ENCODE measurements at places on chromosomes 1 and 21.

DNA sequence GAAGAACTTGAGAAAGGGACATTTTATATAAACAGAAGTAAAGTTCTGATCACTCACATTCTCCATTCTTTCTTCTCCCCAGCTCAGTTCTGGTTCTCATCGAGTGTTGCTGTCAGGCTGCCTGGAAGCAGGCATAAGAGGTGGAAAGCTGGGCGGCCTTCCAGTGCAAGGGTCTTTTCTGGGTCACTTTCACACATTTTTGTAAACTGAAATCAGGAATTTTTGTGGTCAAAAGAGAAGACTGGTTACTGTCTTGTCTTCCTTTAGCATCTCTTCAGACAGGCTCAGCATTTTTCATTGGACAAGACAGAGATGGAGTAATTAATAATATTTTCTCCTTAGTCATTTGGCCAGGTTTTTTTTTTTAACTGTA lies 93.7 kb downstream of the CTH start:
- DNase-seq = no peak

GRCh38 chr1:9628541-9629444 lies 22.7 kb upstream of the PIK3CD start:
- no peak for DNase-seq

- no peak for DNase-seq
These were observed 4.3 kb downstream of the BRINP2 start for GRCh38 chr1:177174921-177175634.

- no peak for DNase-seq
These were observed 392.4 kb downstream of the KCNH1 start for GRCh38 chr1:210741564-210741963.

GRCh38 chr21:25188677-25189079 lies 418.6 kb downstream of the MRPL39 start:
- no peak for DNase-seq

DNA sequence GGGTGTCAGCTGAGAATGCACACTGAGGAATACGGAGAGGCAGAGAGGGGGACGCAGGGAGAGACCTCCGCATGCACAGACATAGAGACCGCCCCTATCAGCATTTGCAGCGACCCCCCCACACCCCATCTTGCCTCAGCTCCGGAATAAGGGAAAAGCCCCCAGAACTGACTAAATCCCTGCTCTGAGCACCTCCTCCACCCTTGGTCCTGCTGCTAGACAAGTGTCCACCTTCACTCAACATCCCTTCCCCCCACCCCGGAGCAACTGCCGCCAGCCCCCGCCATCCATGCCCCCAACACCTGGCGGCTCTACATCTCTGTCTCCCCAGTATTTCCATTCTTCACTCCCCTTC lies 769 bp downstream of the SV2A start:
- peak; percentile 6 for DNase-seq

GRCh38 chr1:72281637-72282270 lies 585 bp downstream of the NEGR1 start:
- peak; percentile 23 for DNase-seq

- DNase-seq = no peak
These were observed 59.1 kb downstream of the EIF4G3 start for GRCh38 chr1:21117597-21118001.

- DNase-seq = peak; percentile 53
These were observed 1.9 kb downstream of the ANKRD34A start for GRCh38 chr1:145962157-145963102.

- peak; percentile 74 for DNase-seq
These were observed 123.4 kb downstream of the ESRRG start for GRCh38 chr1:216599851-216600250.

- DNase-seq = no peak
These were observed 165.9 kb downstream of the TGFBR3 start for GRCh38 chr1:91720044-91720443.

- DNase-seq = no peak
These were observed 134.1 kb upstream of the ADGRL2 start for GRCh38 chr1:81666586-81666985.

DNA sequence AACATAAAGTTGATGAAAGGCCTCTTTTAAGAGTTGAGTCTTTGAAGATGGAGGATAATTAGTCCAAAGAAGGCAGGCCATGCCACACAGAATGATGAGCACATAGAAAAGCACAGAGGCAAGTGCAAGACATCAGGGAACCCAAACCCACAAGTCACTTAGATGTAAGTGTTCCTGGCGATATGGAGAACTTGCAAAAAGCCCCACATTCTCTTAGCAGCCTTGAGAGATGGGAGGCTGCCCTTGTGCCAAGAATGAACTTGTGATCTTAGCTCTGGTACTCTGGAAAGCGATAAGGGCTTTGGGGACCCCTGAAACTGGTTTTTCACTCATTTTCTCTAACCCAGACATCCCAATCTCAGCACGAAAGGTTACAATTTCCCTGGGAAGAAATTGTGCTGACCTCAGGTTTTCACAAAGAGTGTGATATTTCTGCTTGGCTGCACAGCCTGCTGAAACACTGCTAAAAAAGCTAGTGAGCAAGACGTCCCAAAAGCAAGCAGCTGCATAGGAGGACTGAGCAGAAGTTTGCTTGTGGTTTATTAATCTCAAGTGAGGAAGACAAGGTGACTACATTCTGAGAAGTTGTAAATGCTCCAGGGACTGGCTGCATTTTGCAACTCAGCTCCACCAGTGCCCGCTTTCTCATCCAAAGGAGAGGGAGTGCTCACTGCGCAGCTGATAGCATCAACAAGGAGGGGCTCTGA lies 496.9 kb upstream of the CAMK1G start:
- DNase-seq = no peak

DNA sequence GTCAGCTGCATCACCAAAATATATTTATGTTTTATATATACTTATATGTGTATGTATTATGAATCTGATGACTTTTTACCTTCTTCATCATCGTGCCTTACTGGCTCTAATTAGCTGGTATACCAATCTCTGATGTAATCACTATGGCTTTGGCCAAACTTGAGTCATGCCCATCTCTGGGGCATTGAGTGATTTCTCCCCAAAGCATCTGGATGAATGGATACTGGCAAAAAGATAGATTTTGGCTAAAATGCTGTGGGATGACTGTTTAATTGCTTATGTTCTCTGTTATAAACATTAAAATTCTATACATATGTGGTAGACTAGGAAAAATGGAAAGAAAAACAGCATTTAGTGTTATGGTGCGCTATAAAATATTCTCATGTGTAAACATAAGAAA lies 19.6 kb downstream of the CDKN2C start:
- no peak for DNase-seq

DNA sequence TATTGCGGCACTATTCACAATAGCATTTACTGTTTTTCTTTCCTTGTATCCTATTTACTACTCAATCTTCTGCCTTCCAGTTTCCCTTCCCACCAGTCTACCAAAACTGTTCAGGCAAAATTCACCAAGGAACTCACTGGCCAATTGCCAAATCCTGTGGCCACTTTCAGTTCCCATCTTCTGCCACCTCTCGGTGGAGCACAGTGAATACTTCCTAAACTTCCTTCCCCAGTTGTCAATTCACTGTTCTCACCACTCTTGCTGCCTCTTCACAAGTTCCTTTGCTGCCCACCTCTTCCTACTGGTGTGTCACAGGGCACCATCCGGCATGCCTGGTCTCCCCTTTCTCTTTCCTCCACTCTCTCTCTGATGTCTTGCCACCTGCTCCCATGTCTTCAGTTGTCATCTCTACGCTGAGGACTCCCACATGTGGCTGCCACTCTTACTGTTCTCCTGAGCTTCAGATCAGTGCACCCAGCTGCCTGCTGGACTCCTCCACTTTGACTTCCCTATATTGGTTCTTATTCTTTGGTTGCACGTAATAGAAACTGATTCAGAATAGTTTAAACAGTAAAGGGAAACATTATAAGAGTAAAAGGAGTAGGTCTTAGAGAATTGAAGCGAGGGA lies 114.4 kb downstream of the PIK3R3 start:
- no peak for DNase-seq

DNA sequence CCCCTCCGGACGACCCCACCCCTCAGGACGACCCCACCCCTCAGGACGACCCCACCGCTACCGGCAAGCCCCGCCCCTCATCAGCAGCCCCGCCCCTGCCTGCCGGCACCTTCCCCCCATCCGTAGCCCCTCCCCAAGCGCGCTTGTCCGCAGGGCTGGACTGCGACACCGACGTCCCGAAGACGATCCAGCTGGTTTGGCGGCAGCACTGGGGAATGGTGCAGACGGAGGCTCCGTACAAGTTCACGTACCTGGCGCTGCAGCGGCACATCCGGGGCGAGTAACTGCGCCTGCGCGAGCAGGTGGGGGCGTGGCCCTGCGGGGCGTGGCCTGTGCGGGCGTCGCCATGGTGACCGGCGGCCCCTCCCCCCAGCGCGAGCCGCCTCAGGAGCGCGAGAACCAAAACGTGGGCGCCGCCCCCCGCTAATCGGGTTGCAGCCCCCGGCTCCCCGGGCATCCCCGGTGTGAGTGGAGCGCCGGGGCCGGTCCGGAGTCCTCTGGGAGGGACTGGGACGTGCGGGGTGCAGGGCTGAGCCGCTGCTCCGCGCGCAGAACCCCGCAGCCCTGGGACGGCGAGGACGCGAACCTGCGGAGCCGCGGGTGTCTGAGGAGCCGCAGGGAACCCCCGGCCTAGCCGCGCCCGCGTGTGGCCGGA lies 4.9 kb downstream of the RNF223 start:
- no peak for DNase-seq

GRCh38 chr21:43361493-43362296 lies 65.2 kb downstream of the SIK1 start:
- no peak for DNase-seq

DNA sequence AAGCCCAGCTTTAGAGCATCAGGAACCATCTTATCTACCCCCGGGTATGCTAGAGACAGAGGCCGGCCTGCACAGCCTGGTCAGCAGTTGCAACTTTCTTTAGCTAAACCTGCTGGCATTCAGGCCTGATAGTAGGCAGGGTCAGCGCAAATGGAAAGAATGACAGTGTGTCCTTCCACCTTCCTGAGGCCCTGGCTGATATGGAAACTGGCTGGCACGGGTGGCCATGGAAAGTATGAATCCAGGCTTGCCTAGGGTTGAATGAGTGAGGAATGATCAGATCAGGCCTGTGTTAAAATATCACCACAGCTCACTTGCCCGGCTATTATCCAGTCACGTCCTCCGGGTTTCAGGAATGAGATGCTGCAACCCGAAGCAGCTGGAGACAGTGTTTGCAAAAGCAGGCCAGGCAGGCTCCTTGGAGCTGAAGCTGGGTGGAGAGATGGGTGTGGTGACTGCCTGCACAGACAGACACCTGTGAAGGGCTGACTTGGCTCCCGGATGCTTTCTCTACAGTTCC lies 34.7 kb downstream of the RCAN1 start:
- DNase-seq = no peak

- DNase-seq = no peak
These were observed 255.4 kb downstream of the RGS7 start for GRCh38 chr1:241101622-241102021.

All from NCI-H524 (cell line).